ENCODE measurements at places on chromosomes 11 and 22.

DNA sequence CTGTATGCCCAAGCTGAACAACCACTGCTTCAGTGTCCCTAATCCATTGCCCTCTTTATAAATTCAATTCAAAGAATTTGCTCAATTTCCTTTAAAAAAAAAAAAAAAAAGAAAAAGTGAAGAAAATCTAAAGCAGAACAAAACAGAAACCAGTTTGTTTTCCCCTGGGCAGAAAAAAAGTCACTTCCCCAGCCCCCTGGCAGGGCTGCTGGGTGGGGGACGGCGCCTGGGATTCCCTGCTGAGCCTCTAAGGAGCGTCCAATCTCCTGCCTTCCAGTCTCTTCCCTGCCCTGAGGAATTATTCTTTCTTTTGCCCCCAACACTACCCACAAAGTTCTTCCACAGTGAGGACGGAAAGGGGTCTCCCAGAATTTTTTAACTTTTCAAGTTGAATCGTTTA is 23.9 kb downstream of the DKK3 start:
- no peak for DNase-seq

DNA sequence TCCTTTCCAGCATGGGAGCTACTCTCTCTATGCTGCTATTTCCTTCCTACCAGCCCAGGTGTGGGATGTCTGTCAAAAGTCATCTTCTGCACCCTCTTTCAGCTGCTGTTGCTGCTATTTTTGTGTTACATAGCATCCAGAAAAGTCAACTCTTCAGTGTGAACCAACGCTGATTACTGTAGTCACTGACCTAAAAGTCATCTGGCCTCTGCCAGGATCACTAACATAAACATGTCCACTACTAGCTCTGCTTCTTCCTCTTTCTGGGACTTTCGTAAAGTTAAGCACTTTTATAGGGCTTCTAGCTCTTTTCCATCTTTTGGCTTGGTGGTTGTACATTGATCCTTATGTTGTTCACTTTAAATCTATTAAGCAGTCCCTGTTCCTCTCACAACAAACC is 90.2 kb upstream of the CARD18 start:
- no peak for DNase-seq

DNA sequence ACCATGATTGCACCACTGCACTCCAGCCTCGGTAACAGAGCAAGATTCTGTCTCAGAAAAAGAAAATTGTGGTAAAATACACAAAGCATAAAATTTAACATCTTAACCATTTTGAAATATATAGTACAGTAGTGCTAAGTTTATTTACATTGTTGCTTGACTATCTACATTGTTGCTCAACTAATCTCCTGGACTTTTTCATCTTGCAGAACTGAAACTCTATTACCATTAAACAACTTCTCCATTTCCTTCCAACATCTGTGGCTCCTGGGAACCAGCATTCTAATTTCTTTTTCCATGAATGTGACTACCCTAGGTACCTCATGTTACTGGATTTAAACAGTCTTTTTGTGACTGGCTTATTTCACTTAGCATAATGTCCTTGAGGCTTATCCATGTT is 13.5 kb upstream of the VWA5A start:
- DNase-seq = no peak

DNA sequence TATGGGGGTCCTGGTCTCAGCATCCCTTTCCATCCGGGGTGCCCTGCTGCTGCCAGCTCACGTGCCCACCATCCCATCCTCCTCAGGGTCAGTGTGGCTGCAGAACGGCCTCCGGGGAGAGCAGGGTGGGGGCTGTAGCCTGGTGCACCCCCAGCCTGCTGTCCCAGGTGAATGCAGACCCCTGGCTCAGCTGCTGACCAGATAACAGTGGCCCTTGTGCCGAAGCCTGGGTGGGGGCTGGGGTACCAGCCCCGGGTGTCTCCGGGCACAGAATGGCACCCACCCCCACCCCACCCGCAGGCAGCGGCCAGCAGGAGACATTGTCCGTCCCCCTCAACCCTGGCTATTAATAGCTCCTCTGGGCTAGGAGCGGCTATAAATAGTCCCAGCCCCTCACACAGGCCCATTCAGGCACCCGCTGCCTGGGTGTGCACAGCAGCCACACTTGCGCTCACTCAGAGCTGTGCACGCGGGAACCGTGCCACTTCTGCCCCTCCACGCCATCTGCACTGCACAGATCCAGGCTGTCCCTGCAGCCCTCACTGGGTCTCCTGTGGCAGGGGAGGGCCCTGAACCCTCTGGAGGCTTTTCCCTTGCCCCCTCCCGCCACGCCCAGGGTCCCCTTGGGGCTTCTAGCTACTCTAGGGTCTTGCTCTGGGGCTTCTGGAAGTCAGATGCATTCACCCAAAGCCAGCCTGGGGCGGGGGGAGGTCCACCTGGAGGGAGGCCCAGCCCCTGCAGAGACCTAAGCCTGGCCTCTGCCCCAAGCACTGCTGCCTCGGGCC is 18.7 kb downstream of the CRELD2 start:
- DNase-seq = peak; percentile 48

GRCh38 chr11:107397357-107397756 is 60.3 kb downstream of the CWF19L2 start:
- DNase-seq = no peak

DNA sequence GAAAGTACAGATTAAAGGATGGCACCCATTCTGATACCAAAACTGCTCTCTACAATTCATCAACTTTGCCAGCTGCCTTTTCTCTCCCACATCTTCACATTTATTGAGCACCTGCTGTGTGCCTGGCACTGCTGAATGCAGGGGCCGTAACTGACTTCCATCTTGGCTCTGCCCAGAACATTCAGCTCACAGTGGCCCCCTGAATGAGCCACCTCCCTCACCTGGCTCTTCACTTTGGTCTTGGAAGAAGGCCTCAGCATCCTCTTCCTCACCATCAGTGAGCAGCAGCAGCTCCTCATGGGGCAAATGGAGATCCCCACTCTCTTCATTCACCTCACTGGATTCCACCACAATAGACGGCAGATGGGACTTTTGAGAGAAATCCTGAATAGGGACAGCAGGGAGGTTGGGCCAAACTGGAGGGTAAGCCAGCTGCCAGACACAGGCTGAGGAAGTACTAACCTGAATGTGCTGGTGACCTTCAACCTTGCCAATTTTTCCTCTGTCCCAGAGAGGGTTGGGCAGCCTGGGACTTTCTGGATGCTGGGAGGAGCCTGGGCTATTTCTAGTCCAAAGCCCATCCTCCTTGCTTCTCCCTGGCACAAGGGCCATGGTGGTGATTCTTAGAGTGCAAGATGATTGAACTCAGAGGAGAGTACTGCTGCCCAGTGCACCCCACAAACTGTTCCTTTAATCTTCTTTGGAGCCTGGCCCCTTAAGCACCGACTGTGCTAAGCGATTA is 1.9 kb upstream of the UQCC3 start:
- DNase-seq = no peak

- DNase-seq = peak; percentile 70
These were observed 53.8 kb downstream of the ST14 start for GRCh38 chr11:130213143-130213978.

Data from anterior cingulate cortex (tissue), 58 donors.